ENCODE measurements at places on chromosomes 1 and 21.

- no peak for DNase-seq
Observed at GRCh38 chr1:17045150-17045549, 8.7 kb downstream of the SDHB start.

DNA sequence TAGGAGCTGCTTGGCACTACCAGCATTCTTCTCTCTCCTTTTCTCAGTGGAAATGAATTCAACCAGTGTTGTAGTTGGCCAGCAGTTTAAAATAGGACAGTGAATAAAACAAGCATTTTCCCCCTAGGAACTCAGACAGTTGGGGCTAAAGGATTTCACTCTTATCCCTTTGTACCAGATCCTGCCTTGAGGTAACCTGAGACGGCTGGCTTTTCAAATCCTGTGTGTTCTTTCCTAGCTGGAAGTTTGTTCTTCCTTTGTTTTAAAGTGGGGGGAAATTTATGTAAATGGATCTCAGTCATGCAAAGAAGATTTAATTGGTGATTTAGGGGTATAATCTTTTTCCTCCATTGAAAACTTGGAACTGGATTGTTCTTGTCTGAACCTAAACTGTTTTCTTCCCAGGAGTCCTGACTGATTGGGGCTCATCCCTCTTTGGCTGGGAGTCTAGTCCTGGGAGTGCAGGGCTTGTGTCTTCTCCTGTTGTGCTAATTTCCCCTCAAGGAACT lies 23.3 kb downstream of the ZP4 start:
- no peak for DNase-seq

DNA sequence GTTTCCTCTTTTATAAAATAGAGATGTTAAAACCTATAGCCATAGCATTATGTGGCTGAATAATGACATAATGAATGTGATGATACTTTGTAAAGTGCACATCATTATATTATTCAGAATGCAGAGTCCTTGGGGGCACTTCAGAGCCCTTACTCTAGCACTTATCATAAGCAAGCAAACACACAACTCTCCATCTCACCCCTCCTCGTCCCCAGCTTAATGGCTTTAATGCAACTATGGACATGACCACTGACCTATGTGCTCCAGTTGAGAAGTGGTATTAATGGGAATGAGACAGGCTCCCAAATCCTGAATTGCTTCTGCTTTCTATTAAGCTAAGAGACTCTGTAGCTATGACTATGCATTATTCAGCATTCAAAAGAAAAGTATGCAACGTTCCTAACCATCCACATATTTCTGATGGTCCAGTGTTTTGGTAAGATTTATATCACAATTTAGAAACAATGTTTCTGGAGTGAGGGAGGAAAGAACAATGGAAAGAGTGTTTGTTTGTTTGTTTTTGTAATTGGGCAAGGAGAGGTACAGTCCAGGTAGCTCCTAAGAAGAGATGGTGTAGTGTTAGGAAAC lies 194.0 kb upstream of the PLXNA2 start:
- DNase-seq = no peak

- DNase-seq = no peak
Observed at GRCh38 chr1:98881901-98882300, 122.8 kb downstream of the PLPPR5 start.
